HEK293T (cell line): ENCODE measurements at places on chromosomes 13 and 19.

DNA sequence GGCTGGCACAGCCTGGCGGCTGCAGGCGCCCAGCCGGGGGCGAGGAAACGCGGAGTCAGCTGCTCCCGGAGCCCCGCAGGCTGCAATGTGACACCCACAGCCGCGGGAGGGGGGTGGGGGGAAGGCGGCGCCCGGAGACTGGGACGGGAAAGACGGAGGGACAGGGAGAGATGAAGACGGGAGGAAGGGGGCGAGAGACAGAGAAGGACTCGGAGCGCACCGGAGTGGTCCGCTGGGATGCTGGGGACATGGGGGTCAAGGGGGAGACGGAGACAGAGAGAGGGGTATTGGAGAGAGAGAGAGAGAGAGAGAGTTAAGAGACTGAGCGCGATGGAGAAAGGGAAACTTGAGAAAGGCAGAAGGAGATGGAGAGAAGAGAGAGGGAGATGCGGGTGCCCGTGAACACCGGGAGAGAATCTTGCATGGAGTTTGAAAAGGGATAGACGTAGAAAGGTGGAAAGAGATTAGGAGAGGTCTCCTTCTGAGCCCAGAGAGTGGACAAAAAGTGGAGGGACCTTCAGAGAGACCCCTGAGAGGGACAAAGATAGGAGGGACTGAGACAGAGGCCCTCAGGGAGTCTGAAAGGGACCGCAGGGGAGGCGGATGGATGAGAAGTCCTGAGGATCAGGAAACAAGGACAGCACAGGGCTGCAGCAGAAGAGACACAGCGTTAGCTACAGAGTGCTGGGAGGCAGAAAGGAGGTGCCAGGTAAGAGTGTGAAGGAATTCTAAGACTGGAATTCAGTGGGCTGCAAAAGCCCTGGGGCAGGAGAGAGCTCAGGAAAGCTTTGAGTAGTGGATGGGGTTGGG is 1.0 kb downstream of the SCN1B start:
- peak; percentile 48 for DNase-seq

DNA sequence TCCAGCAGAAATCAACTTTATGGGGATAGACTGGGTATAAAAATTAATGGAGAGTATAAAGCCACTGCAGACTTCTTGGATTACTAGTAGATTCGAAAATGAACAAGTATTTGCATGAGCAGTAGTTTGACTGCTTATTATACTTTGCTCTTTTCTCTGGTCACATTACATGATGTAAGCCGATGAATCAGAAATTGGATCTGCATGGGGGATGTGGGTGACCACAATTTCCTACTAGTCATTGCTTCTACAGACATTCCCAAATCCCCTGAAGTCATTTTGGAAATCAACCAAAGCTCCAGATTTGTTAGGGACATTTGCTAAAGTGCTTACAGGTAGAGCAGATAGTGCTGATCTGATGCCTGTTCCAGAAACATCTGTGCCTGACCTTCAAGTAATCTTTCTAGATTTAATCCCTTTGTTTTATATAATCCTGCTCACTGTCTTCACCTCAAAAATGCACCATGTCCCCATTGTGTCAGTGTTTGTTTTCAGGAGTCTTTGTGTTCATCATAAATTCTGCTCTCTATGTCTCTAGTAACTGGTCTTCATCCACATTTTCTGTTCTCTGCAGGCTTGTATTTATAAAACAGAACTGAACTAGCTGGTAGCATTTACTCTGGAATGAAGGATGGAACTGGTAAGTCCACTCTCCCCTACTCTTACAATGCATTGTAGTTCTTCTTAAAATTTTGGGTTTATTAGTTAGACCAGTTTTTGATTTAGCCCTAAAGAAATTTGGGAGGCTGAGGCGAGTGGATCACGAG is 201.5 kb upstream of the CSNK1A1L start:
- DNase-seq = no peak

GRCh38 chr13:106232681-106233080 is 302.8 kb downstream of the EFNB2 start:
- DNase-seq = no peak

GRCh38 chr19:13132471-13133180 is 14.6 kb downstream of the NACC1 start:
- DNase-seq = no peak

DNA sequence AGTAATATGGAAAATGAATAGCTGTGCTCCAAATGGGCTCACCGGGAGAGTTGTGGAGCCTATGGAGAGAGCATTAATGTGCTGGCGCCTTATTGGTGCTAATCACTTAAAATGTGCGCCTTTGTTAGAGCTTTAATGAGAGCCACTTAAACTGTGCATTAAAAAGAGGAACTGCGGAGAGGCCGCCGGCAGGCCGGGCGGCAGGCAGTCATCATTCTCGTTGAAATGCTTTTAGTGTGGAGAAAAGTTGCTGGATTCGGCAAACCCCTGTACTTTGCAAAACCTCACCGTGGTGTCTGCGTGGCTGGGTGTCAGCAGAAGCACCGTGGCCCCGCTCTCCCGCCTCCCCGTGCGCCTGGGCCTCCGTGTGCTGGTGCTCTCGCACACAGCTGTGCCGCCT is 105.5 kb downstream of the KDM4B start:
- no peak for DNase-seq

- no peak for DNase-seq
Observed at GRCh38 chr13:44296856-44297255, 76.8 kb upstream of the SERP2 start.

- DNase-seq = no peak
Observed at GRCh38 chr13:86445206-86445605, 646.0 kb upstream of the SLITRK6 start.

- DNase-seq = no peak
Observed at GRCh38 chr13:67519356-67519755, 289.2 kb upstream of the PCDH9 start.
